ENCODE measurements at places on chromosomes 4 and X.
A peak's percentile ranks its signal among the peaks of the same experiment; 100 is the strongest.

- DNase-seq, result no peak
Measured at GRCh38 chr4:66225539-66225938, 555.2 kb upstream of the EPHA5 start.

DNA sequence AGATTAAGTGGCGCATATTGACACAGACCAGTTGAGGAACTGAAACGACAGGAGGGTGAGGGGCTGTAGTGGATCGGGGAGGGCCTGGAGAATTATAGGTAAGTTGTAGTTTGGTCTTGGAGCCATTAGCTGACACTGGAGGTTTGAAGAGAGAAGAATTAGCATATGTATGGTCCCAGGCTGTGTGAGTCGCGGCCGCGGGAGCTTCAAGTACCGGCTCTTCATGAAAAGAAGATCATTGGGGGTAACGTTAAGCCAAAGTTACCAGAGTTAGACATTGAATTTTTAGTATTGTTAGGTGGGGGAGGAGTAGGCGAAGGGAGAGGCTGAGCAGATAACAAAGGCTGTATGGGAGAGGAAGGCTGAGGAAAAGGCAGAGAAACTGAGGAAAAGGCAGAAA, 56.5 kb downstream of the ZNF674 start:
- no peak for DNase-seq

- peak; percentile 44 for DNase-seq
Measured at GRCh38 chr4:15001248-15001868, 923 bp upstream of the CPEB2 start.

DNA sequence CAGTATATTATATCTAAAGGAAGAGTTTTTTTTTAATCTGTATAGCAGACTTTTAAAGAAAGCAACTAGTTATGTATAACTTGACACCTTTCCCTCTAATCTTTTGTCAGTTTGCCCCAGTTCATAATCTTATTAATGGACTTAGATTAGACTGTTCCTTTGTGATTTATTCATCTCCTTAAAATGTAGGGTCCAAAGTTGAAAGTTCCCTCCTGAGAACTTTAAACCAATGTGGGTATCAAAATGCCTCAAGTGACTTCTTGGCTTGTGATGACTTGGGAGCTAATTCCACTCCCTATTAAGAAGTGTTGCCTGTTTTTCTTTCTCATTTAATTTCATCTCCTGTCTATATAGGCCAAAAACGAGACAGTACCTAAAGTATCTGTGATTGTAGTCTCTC, 6.3 kb upstream of the SDAD1 start:
- DNase-seq, result no peak

- no peak for DNase-seq
Measured at GRCh38 chr4:25330335-25330734, 17.8 kb downstream of the ZCCHC4 start.

- no peak for DNase-seq
Measured at GRCh38 chr4:84479663-84480062, 19.4 kb downstream of the NKX6-1 start.

- no peak for DNase-seq
Measured at GRCh38 chr4:68076194-68076593, 53.5 kb downstream of the TMPRSS11F start.

GRCh38 chr4:3424522-3425095, 17.2 kb upstream of the HGFAC start:
- DNase-seq, result no peak

DNA sequence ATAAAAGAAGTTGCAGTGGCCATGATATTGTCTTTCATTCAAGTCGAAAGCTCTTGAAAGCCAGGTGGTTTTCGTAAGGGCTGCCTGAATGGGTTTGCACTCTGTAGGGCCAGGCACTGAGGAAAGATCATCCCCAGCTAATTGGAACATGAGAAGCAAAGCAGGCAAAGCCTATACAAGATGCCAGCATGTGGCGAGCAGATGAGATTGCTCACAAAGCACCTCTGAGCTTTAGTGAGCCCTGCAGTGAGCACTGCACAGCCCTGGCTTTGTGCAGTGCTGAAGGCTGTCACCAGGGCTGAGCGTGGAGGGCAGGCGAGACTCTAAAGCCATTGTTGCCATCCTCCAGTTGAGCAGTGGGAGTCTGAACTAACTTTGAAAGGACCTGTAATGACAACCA, 53.8 kb downstream of the HADH start:
- DNase-seq, result peak; percentile 32

- no peak for DNase-seq
Measured at GRCh38 chr4:176043838-176044588, 21.6 kb upstream of the WDR17 start.

- no peak for DNase-seq
Measured at GRCh38 chr4:129543299-129543698, 447.3 kb downstream of the C4orf33 start.

DNA sequence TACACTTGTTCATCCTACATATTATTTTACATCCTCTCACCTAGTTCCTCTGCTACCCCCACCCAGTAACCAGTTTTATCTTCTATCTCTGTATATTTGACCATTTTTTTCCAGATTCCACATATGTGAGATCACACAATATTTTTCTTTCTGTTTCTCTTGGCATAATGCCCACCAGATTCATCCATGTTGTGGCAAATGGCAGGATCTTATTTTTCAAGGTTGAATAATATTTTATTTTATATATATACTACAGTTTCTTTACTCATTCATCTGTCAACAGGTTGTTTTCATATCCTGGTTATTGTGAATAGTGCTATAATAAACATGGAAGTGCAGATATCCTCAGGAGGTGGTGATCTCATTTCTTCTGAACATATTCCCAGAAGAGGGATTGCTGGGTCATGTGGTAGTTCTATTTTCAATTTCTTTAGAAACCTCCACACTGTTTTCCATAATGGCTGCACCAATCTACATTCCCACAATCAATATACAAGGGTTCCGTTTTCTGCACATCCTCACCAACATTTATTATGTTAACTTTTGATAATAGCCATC, 48.2 kb downstream of the THAP9 start:
- no peak for DNase-seq

DNA sequence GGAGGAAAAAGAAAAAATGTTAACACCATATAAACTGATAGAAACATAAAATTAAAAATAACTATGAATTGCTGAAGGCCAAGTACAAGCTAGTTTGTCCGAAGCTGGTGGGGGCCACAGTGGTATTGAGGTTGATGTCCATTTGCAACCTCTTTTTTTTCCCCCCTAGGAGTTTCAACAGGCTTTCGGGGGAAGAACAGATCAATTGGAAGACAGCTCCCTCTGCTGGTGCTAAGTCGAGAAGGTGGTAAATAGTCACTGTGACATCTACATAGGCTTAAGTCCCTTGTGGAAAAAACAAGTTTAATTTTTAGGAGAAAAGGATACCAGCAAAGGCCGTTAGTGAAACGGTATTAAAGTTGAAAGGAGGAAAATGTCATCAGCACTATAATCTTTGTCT, 115.7 kb upstream of the ZXDA start:
- DNase-seq, result peak; percentile 20

DNA sequence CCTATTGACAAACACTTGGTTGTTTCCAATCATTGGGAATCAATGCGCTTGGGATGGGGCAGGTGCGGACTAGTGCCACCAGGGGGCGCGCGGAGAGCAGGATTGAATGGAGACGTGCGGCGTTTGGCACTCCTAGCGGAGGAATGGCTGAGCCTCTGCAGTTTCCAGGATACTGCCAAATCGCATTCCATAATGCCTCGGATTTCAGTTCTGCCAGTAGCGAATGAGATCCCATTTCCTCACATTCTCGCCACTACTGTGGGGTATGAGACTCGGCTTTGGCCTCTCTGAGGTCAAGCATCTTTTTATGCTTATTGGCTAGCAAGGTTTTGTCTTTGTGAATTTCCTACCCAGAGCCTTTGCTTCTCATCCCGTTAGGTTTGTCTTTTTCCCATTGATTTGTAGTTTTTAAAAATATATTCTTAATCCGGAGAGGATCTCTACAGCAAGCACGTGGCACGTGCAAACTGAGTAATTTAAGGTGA, 28.7 kb downstream of the CLDN34 start:
- DNase-seq, result peak; percentile 83

DNA sequence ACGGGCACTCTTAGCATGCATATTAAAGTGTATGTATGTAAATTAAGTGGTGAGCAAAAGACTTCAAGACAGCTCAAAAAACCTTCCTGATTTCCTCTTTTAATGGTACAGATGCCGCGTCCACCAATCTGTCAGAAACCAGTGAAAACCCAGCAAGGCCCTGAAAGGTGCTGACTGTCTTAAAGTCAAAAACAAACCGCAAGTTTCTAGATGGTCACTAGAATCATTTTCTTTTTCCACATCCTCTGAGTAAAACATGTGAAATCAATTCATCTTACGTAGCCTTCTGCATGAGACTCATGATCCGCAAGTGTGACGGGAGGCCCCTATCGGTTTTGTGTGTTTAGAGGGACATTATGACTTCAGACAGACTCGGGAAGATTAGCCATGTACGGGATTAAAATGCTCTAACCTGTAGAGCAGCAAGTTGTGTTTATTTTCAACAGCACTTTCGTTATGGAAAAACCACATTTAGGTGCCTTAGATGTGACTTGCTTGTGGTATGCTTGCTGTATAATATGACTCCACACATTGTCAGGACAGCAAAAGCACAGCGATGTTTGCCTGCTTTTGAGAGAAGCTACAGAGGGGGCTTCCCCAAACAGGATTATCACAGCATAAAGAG, 88.2 kb upstream of the STS start:
- no peak for DNase-seq

GRCh38 chrX:9728261-9728660, 37.4 kb downstream of the GPR143 start:
- no peak for DNase-seq

- DNase-seq, result no peak
Measured at GRCh38 chr4:6658597-6659075, 18.2 kb downstream of the MRFAP1 start.

- DNase-seq, result no peak
Measured at GRCh38 chr4:124631760-124632159, 80.8 kb downstream of the ANKRD50 start.

GRCh38 chr4:182194091-182194824, 48.9 kb upstream of the TENM3 start:
- DNase-seq, result no peak

- DNase-seq, result peak; percentile 44
Measured at GRCh38 chr4:41611881-41612871, 74.2 kb downstream of the LIMCH1 start.

DNA sequence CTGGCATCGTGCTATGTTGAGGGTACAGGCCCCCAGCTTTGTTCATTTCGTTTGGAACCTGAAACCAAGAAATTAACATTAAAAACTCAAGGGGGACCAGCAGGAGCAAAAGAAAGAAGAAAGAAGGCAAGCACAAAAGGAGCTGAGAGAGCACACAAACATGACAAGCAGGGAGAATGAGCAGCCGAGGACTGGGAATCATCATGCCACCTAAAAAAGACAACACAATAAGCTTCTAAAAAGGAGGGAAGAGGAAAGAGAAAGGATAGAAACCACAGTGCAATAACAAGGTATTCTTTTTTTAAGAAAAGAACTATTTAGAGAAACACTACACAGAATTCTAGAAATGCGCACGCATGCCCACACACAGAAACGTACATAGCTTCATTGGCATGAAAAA, 103.2 kb upstream of the FAM9B start:
- no peak for DNase-seq

- peak; percentile 33 for DNase-seq
Measured at GRCh38 chr4:53306729-53307128, 59.1 kb downstream of the SCFD2 start.

DNA sequence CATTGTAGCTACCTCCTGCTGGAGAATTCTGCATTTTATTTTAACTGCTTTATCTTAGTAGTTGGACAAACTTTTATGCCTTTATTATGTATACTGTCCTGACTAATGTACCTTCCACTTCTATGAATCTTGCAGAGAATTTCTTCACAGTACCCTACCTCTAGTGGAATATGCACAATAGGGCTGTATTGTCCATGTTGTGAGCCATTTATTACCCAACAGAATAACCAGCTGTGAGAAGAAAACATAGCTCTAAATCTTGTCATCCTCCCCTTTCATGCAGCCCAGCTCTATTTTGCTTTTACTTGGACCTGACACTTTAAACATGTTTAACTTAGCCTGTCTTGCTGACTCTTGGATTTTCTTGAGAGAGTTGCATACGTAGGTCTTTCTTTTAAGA, 56.2 kb downstream of the MCUB start:
- no peak for DNase-seq

DNA sequence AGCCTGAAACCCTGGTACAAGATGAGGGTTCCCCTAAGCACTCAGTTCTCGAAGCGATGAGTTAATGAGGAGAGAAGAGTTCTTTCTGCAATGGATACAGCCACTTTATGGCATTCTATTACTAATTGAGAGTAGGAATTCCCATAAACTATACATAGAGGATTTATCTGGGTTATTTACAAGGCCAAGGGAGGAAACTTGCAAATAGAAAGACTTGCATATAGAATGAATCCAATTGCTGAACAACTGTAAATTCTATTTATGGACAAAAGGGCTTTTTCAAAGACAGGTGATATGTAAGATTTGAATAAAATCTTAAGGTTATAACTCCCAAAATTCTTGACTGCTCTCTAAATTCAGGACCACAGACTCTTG, 182.2 kb downstream of the PPARGC1A start:
- DNase-seq, result no peak

- no peak for DNase-seq
Measured at GRCh38 chr4:176358083-176358469, 38.3 kb downstream of the SPCS3 start.

- DNase-seq, result no peak
Measured at GRCh38 chrX:44042751-44043150, 69.6 kb upstream of the NDP start.

DNA sequence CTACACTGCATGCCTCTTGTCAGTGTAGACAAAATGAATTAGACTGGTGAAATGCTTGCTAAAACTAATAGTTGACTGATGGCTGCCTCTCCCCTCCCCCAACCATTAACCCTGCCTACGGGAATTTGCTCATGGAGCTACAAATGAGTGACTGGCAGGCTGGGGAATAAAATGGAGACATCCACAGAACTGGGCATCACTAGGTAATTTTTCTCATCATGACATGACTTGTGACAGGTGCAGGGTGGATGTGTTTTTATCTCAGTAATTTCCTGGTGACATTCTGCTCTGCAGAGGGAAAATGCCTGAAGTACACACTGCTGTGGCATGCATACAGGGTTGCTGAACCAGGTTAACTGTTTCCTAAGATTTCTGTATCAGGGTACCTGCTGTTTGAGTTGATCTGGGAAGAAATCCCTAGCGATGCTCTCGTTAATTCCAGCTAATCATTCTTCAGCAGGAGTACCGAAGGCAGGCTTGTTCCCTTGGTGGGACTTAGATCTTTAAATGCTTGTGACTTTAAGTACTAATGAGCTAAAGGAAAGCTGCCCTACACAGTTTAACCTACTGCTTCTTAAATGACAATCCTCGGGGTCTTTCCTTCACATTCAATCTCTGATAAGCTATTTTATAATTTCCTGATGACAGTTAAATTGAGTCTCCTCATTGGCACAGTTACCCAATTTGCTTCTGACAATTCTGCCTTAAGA, 376.3 kb upstream of the LCORL start:
- DNase-seq, result no peak

- DNase-seq, result no peak
Measured at GRCh38 chrX:1545776-1546408, 8.9 kb upstream of the P2RY8 start.

GRCh38 chr4:15884666-15885065, 53.9 kb downstream of the FGFBP1 start:
- no peak for DNase-seq

- DNase-seq, result no peak
Measured at GRCh38 chr4:122687531-122688061, 44.9 kb upstream of the BBS12 start.

Data from SK-N-SH (cell line).